NCI-H2081 treated with DMSO at 0.1 percent for 48 hours (cell line): ENCODE measurements at places on chromosomes 3 and 15.
A peak's percentile ranks its signal among the peaks of the same experiment; 100 is the strongest.

GRCh38 chr3:165854696-165855095, 17.5 kb upstream of the BCHE start:
- DNase-seq = no peak

DNA sequence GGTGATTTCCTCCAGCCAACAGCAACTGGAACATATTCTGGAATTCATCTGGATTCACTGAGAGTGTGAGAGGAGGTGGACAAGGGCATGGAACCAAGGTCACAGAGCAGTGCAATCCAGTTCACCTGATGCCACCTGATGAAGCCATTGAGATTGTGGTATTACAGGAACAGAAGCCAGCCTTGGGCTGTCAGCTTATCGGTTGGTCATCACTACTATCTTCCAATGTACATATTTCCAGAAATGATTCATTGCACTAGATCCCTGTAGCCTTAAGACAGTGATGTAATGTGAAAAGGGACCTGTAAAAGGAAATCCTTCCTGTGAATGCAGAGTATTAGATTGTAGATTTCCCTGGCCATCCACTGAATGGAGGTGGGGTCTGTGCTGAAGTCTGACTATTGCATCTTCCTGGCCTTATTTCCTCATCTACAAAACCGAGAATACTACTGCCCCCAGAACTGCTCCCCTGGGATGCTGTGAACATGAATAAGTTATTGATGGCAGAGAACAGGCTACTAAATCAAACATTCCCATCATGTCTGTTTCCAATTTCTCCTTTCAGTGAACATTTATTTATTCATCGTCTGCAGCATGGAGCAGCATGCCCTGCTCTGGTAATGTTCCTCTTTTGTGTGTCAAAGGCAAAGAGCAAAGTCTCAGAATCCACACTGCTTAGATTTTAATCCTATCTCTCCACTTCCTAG, 47.4 kb upstream of the TPM1 start:
- no peak for DNase-seq

- DNase-seq = peak; percentile 83
These were observed 775 bp upstream of the CCDC39 start for GRCh38 chr3:180680097-180680430.

DNA sequence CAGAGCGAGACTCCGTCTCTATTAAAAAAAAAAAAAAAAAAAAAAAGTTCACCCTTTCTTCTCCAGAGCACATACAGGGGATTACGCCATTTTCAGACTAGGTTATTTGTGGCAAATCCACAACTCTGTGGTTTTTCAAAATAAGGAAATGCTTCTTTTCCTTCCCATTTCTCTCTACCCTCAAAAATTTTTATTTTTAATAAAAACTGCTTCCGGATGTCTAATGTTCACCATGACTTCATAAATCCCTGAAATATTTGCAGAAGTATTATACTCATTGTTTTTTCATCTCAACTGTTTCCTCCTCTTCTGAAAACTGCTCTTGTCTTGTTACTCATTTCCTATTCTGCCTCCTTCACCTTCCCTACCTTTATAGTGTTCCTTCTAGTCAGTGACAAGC, 45.0 kb upstream of the SLC12A8 start:
- DNase-seq = no peak

- DNase-seq = no peak
These were observed 1.1 kb downstream of the PDIA5 start for GRCh38 chr3:123067689-123068600.
